ENCODE measurements at places on chromosomes 1 and 21.

DNA sequence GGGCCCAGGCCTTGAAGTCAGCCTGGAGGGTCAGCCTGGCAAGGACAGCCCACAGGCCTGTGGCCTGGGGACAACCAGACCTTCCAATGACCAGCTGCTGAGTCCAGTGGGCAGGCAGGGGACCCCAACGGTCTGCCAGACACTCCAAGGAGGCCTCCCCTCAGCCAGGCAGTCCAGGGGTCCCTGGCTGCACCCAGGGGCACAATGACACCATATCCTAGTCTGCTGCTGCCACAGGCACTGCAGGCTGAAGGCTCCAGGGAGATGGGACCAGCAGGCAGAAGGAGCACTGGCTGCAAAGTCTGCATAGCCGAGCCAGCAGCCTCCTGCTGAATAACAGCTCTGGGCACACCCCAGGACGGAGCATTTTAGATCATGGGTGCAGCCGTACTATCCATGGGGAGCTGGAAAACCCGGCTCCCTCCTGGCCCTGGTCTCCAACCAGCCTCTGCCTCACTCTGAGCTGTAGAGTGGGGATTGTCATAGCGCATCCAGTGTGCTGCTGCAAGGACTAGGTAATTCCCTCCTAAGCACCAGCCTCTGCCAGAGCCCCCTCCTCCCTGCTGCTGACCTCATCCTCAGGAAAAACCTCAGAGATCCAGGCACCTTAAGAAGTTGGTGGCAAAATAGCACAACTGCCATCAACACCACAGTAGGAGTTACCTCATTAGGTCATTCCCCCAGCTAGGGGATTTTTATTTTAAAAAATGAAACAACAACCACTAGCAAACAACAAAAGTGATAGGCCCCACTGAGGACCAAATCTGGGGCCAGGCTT is 4.8 kb upstream of the LAPTM5 start:
- no peak for DNase-seq

GRCh38 chr1:6776389-6776788 is 8.9 kb upstream of the CAMTA1 start:
- no peak for DNase-seq

- no peak for DNase-seq
Measured at GRCh38 chr1:230900984-230901383, 32.7 kb upstream of the C1orf198 start.

DNA sequence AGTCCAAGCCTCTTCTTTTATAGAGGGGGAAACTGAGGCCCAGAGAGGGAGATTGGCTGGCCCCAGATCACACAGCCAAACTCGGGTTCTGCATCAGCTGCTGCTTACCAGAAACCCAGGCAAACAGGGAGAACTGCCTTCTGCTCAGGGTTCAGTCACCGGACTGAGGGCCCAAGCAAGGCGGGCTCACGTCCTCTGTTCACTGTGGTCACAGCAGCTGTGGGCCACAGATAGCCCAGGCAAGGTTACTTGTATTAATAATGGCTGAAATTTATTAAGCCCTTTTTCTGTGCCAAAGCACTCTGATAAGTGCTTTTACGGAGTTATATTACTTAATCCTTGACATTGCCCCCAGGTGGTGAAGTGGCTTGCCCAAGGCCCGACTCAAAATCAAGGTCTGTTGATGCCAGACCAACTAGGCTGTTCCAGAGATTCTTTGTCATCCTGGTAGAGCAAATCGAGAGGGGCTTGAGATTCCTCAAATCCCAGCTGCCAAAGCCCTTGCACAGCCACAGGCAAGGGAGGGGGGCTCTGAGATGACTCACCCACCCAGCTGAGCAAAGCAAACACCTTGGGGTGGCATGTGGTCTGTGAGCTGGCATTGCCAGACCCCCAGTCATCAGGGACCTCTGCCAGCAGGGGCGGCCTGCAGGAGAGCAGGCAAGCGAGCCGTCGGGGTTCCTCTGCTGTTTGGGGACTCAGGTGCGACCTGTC is 36.5 kb downstream of the EPHB2 start:
- DNase-seq: peak; percentile 96

- DNase-seq: no peak
Measured at GRCh38 chr1:26724118-26724517, 28.3 kb downstream of the ARID1A start.

DNA sequence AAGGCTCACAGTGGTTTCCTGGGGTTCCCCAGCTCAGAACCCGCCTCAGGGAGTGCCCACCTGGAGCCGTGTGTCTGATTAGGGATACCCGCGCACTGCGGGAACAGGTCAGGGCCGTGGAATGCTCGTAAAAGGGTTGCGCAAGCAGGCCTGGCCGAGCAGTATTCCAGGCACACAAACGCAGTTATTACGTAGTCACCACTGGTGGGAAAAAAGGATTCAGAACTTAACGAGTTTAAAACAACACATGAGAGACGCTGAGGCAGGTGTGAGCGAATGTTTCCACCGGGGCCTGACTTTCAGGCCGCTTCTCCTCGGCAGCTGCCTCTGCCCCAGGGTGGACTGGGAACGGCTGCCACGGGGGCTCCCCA is 18.2 kb downstream of the PLCH2 start:
- peak; percentile 57 for DNase-seq

DNA sequence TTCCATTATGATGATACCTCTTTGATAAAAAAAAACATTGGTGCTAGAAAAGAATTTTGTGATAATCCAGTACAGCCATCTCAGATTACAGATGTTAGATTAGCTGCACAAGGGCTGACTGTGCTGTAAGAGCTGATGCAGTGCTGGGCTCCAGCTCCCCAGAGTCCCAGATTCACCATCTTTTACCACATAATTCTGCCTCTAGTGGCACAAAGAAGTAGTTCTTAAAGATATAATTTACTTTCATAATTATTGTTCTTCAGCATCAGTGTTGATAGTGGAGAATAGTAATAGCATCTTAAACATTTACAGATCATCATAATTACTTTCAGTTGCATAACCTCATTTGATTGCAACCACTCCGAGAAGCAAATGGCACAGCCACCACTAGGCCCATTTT is 262.1 kb downstream of the BRINP2 start:
- no peak for DNase-seq

DNA sequence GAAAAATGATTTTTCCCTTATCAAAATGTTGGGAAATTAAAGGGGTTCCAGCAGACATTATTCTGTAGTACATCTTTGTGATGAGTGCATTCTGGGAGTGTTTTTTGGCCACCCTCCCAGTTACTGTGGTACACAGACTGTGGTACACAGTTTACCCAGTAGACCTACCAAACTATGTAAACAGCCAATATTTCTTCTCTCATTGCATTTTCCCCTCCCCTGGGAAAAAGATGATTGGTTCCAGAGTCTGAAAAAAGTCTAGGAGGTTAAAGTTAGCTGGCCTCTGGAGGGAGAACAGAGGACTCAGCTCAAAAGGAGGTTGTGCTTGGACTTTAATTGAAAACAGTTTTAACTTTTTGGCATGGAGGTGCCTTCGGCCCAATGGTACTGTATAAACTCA is 42.5 kb downstream of the PGM1 start:
- DNase-seq: no peak

GRCh38 chr1:19648689-19649088 is 4.6 kb downstream of the NBL1 start:
- DNase-seq: no peak

- no peak for DNase-seq
Measured at GRCh38 chr1:218852527-218852926, 321.2 kb upstream of the LYPLAL1 start.

DNA sequence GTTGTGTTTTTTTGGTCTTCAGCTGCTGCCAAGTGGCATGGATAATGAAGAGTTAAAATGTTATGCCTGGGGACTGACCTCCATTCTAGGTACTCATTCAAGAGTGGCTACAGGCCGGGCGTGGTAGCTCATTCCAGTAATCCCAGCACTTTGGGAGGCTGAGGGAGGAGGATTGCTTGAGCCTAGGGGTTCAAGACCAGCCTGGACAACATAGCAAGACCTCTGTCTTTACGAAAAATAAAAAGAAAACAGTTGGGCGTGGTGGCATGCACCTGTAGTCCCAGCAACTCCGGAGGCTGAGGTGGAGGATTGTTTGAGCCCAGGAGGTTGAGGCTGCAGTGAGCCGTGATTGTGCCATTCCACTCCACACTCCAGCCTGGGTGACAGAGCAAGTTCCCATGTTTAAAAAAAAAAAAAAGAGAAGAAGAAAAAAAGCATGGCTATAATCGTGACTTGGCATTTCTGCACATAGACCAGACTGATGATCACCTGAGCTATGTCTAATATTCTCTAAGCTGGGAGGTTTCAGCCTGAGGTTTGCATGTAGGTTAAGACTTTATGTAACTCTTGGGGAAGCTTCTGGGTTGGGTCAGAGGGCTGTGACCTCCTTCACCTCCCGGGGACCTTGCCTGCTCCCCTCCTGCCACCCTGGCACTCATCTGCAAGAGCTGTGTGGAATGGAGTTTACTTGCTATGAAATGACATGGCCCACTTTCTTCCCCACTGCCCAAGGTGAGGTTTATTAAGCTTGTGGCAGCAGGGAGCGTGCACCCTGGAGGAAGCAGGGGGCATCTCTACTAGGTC is 51.3 kb downstream of the DHRS3 start:
- no peak for DNase-seq

DNA sequence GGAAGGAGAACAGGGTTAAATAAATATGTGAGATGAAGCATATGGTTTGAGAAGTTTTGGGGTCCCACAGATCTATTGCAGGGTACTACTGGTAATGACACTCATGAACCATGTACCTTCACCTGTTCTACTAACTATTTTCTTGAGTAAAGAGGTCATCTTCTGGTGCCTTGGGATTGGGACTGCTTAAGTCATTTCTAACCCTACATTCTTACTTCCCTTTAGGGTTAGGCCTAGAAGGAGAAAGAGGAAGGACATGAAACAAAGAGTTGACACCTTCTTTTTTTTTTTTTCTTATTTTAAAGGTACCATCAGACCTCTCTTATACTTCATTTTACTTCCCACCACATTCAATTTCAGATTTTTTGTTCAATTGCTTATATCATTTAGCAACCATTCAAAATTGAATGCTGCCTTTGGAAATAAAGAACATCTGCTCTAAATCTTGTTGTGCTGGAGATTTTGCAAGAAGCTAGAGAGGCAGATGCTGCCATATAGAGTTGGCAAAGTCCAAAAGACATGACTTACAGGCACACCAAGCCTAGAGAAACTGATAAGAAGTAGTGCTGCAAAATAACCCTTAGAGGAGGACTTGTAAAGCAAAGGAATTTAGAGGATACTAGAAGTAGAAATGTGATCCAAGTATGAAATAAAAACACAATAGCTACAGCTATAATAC is 374.4 kb upstream of the ST6GALNAC5 start:
- no peak for DNase-seq

GRCh38 chr1:54356680-54357147 is 49.5 kb downstream of the SSBP3 start:
- no peak for DNase-seq

- peak; percentile 76 for DNase-seq
Measured at GRCh38 chr1:7783178-7783711, 846 bp upstream of the PER3 start.

GRCh38 chr1:84504580-84505492 is 1.4 kb upstream of the SPATA1 start:
- DNase-seq: peak; percentile 37

DNA sequence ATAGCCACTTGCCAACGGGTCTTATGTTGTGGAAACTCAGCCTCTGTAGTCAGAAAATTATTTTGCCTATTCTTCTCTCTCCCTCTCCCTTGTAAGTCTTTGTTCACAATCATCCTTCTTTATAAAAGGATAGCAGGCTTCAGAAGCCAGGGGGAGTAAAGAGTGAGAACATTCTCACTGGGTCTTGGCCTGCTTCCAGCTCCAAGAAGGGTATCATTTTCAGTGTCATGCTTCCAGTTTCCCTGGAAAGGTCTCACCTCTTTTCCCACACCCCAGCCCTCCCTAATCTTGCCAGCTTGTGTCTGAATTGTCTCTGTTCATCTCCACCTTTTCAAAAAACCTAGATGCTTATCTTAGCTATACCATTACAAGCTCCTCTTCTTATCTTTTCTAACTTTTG is 346.2 kb upstream of the LRRC7 start:
- no peak for DNase-seq

GRCh38 chr1:43706598-43707189 is 642 bp upstream of the ST3GAL3 start:
- peak; percentile 21 for DNase-seq

- DNase-seq: peak; percentile 56
Measured at GRCh38 chr1:6445062-6445763, 20.6 kb downstream of the ESPN start.

DNA sequence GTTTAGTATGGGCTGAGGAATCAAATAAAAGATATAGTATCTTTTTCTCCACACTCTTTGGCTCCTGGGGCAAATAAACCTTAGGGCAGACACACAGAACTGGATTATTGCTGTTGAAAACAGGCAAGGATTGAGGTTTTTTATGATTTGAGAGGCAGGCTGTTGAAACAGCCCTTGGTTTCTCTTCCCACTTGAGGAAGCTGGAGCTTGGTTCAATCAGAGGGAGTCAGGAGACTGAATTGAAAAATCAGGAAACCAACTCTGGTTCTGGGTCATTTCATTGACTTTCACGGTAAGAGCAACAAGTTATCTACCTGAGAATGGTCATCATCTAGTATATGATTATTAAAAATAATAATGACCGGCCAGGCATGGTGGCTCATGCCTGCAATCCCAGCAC is 108.4 kb downstream of the CNIH3 start:
- DNase-seq: no peak

GRCh38 chr1:201751872-201752271 is 77.1 kb upstream of the IPO9 start:
- DNase-seq: no peak

DNA sequence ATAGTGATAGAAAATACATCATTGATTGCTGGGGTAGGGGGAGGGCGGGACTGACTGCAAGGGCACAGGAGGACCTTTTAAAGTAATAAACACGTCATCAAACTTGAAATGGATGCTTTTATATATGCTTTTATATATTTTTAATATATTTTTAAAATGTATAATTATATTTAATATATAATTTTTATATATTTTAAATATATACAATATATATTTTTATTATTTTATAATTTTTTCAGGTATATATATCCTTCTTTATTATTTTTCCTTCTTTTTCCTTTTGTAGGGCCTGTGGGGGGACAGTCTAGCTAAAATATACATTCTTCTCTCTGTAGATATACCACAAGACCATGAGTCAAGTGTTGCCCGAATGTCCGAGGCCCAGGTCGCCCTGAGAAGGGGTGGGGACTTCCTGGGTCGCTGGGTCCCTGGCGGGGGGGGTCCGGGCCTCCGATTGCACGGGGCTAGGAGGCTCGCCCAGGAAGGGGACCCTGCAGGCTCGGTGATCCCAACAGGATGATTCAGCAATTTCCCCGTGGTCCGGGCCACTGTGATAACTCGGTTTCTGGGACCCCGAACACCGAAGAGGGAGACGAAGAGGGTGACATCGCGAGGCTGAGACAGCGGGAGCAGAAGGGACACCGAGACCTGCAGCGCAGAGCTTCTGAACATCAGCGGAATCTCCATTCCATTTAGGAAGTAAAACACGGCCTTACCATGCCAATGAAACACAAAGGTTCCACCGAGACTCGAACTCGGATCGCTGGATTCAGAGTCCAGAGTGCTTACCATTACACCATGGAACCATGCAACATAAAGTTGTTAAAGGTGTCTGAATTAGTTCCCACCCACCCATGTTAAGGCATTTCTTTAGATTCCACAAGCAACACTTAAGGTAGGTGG is 112.5 kb upstream of the NBPF11 start:
- no peak for DNase-seq

GRCh38 chr1:222006715-222007114 is 264.8 kb upstream of the DUSP10 start:
- no peak for DNase-seq

All from ACHN (cell line).